EH (cell line): ENCODE measurements at places on chromosomes 11 and 22.
A peak's percentile ranks its signal among the peaks of the same experiment; 100 is the strongest.

GRCh38 chr22:19419464-19420178 lies 11.9 kb downstream of the HIRA start:
- no peak for DNase-seq

- no peak for DNase-seq
Observed at GRCh38 chr11:100203789-100204188, 483.3 kb upstream of the ARHGAP42 start.

DNA sequence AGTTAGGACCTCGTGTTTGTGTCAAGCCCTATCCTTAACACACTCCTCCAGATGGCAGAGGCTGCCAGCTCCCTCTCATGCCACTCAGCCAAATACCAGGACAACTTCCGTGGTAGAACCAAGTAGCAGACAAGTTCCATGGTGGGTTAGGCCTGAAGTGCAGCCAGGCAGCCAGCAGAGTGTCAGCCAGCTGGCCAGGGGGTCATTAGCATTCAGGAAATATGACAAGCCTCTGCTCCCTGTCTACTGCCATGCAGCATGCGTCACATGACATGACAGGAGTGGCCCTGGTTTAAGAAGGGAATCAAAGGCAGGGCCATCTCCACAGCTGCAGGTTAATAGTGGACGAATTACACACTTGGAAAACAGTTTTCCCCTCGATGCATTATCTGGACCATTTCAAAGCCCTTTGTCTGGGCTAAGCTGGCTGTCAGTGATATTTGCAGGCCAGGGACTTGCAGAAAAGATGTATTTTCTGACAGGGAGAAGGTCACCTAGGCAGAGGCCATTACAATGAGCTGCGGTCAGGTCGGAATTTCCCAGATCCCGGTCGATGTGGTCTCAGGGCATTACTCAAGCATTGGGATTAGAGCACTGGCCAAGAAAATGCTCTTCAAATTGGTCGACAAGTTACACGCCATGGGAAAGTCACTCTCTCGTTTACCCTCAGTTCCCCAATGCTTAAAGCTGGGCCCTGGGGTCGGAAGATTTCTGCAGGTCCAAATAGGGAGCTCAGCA lies 461.7 kb upstream of the CADM1 start:
- no peak for DNase-seq

DNA sequence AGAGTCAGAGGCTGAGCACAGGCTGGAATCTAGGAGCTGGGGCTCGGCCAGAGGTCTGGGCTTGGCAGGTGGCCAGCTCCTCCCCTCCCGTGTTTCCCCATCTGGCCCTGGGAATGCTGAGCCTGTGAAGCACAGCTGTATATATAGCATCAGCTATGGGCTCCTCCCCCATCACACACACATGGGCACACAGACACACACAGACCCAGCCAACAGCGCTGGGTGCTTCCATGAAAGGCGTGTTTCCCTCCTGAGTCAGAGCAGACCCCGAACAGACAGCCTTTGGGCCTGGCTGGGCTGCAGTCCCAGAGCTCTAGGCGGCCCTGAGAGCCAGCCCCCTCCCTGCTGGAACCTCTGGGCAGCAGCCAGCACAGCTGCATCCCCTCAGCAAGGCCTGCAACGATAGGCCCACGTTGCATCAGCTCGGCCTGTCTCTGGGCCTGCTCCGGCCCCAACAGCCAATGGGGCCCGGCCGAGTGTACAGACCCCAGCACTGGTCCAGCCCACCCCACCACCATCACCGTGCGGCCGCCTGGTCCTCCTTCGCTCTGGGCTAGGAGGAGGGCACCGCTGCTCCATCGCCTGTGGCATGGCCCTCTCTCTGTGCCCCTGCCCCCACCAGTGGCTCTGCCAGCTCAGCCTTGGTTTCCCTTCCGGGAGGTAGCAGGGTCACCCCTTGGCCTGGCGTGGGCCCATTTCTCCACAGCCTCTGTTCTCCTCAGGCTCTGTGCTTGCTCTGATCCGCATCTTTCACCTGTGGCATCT lies 7.6 kb upstream of the SERPINH1 start:
- peak; percentile 100 for DNase-seq

- no peak for DNase-seq
Observed at GRCh38 chr11:86802146-86802545, 1.8 kb downstream of the PRSS23 start.

DNA sequence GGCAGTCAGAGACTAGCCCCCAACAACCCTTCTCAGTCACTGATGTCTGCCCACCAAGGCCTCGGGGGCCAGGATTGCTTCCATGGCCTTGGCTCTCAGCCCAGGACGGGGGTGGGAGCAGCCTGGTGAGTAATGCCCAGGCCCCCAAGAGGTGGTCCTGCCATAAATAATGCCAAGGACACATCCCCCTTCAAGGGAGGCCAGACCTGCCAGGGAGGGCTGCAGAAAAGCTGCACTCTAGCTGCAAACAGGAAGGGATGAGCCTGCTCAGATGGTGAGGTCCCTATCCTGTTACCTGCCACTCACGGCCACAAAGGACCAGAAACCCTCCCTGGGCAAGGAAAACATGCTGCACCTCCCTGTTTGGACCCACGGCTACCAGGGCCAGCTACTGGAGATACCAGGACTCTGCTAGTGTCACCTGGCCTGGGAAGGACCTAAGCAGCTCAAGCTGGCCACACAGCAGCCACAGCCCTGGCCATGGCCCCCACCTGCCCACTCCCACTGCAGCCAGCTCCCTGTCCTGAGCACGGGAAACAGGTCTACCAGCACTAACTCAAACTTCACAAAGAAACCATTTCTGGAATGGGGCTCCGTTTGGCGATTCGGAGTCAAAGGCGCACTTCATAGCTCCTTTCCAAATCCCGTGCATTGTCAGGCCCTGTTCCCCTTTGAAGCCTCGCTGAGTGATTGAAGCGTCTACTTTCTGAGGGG lies 12.1 kb downstream of the GNB1L start:
- no peak for DNase-seq

DNA sequence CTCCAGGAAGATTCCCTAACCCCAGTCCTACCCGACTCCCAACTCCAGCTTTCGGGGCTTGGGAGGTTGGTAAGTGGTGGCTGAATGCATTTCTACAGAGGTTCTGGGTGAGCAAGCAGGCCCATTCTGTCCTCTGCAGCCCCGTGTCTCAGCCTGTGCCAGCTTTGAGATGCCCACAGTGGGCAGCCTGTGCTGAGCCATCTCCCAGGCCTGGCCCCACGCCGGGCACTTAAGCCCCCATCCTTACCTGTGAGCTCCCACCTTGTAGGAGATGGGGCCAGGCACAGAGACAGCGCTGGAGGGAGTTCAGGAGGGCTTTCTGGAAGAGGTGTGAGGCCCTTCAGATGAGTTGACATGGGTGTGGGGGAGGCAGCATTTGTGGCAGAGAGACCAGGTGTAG lies 54.5 kb downstream of the ANO1 start:
- DNase-seq: no peak
